NCI-H187 treated with DMSO at 0.1 percent for 48 hours (cell line): ENCODE measurements at places on chromosomes 6 and 20.

- DNase-seq: no peak
Observed at GRCh38 chr6:33907227-33907626, 103.4 kb upstream of the MLN start.

GRCh38 chr6:25169553-25169952 is 109.6 kb upstream of the CARMIL1 start:
- DNase-seq: no peak

DNA sequence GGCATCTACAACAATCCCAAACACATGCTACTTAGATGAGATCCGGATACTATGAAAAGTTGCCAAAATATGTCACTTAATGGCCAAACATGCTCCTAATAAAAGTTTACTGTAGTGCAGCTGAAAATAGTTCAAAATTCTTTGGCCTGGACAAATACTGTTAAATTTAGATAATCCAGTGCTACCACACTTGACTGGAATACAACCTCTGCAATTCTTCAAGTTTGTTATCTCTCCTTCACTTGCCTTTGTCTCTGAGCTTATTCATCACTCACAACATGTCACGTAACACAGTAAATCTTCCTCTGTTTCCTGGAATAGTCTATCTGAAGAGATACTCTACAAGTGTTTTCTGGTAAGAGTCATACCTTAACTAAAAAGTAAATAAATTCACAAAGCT is 10.5 kb upstream of the PLN start:
- DNase-seq: no peak

DNA sequence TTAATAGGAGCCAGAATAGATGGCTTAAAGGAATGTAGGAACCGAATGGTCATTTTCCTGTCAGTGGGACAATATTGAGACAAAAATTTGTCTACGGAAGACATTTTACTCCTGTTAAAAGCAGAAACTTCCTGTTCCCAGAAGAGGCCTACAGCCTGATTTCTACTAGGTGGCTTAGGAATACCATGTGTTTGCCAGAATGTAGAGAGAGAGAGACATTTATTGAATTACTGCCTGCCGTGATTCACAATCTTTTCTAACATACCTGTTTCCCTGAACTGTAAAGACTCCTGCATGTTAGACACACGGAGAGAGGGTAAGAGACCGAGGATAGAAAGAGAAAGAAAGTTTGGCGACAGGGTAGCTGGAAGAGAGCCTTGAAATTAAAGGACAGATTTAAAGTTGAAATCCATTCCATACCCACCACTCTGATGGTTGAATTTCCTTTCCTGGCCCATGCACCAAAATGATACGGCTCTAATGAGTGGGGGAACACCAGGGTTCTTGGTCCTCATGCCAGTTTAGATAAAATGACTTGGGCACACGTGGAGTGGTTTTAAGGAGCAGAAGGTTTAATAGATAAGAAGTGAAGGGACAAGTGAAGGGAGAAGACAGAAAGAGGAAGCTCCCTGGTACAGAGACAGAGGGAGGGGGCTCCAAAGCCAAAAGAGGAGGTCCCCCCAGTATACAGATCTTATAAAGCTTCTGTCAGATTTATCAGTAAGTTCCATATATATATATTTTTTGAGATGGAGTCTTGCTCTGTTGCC is 22.5 kb downstream of the NCOA3 start:
- DNase-seq: no peak

- DNase-seq: no peak
Observed at GRCh38 chr6:168214586-168215104, 104.9 kb downstream of the DACT2 start.

- DNase-seq: no peak
Observed at GRCh38 chr6:89682991-89683390, 44.4 kb upstream of the LYRM2 start.

DNA sequence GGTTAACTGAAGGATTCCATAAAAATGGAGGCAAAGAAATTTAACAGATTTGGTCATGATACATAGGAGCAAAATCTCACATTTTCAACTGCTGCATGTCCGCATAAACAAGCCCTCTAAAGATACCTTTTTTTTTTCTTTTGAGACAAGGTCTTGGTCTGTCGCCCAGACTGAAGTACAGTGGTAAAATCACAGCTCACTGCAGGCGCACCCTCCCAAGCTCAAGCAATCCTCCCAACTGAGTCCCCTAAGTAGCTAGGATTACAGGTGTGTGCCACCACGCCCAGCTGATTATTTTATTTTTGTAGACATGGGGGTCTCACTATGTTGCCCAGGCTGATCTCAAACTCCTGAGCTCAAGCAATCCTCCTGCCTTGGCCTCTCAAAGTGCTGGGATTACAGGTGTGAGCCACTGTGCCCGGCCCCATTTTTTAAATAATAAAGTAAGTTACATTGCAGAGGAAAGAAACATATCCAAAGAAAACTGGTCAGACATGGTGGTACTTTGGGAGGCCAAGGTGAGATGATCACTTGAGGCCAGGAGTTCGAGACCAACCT is 13.7 kb downstream of the MDN1 start:
- DNase-seq: no peak

GRCh38 chr6:17311595-17312311 is 30.6 kb downstream of the RBM24 start:
- no peak for DNase-seq

DNA sequence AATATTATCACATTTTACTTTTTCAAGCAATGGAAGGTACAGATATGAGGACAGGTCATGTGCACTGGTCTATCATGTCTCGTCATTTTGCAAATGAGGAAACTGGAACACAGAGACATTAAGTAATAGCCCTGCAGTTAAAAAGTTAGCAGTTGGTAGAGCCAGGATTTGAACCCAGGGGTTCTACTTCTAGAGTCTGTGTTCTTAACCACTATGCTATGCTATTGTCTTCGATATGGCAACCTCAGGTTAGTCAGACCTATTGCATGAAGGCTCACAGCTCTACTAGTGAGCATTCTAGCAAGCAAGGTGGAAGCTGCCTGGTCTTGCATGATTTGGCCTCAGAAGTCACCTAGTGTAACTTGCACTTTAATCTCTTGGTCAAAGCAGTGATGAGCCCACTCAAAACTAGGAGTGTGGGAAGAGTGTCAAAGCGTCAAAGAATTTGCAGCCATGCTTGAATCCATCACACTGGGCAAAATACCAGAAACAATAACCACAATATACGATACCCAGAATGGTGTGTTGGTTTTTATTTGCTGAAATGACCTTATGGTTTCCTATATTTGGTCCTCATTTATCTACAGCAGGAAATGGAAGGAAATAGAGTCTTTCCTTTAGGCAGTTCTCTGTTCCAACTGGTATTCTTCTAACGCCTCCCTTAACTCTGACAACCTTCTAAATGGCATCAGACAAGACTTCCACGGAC is 20.4 kb upstream of the BMP2 start:
- no peak for DNase-seq

GRCh38 chr6:32174416-32174815 is 1.5 kb downstream of the AGPAT1 start:
- DNase-seq: no peak

GRCh38 chr6:145112711-145113148 is 622.6 kb downstream of the EPM2A start:
- DNase-seq: no peak

DNA sequence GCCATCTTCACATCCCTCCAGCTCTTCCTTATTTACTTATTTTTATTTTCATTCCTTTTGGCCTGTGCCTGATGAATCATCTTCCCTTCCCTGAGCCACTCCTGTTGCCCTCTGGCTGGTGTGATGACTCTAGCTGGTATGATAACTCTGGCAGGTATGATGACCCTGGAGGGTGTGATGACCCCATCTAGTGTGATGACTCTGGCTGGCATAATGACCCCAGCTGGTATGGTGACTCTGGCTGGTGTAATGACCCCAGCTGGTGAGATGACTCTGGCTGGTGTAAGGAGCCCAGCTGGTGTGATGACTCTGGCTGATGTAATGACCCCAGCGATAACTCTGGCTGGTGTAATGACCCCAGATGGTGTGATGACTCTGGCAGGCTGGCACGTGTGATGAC is 426.8 kb downstream of the QKI start:
- no peak for DNase-seq

- DNase-seq: no peak
Observed at GRCh38 chr6:41022294-41022693, 16.7 kb downstream of the UNC5CL start.

GRCh38 chr6:12528581-12529363 is 187.8 kb upstream of the PHACTR1 start:
- DNase-seq: no peak

GRCh38 chr6:47722194-47722593 is 23.8 kb downstream of the ADGRF4 start:
- no peak for DNase-seq

DNA sequence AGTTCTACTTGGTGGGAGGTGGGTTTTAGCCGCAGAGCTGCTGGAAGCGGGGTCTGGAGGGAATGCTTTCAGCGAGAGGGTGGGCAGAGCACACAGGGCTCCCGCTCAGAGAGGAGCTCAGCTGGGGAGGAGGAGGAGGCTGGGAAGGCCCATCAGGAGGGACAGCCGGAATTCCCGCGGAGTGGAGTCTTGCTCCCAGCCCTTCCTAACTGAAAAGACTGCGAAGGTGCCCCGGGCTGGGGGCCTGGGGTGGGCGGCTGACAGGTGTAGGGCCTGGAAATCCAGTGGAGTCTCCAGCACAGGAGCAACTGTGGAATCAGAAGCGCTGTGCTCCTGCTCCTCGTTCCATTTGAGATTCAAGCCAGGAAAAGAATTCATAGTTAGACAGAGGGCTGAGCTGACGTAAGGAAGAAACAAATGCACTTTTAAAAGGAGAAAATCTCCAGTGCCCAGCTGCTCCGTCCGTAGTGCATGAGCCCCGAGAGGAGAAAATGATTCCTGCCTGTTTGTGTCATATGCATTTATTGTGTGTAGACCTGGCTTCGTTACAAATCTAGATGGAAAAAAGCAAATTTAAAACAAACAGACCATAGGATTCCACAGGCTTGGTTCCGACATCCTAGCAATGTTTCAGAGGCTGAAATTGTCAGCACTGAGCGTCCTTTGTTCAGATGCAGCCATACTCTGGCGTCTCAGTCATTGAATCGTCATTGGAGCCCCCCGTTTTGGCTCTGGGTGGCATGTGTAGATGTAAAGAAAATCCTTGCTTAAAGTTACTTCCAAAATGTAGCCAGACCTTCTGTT is 197.7 kb downstream of the SMOC2 start:
- DNase-seq: no peak

DNA sequence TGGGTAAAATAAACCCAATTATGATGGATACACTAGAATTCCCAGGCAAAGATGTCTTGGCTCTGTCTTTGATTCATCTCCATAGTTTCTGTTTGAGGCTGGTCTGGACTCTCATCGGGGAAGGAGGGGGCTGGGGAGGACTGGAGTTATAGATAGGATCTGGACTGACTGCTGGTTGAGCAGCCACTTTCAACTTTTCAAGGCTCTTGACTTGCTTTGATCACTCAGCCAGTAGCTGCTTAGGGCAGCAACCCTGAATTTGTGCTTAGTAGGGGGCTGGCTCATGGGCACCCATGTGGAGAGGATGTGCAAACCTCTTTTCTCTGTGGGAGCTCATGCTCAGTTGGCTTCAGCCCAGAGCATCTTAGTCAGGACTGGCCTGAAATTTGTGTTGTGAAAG is 114.0 kb upstream of the NEDD9 start:
- DNase-seq: no peak

GRCh38 chr6:34273242-34273805 is 24.5 kb upstream of the SMIM29 start:
- DNase-seq: no peak

DNA sequence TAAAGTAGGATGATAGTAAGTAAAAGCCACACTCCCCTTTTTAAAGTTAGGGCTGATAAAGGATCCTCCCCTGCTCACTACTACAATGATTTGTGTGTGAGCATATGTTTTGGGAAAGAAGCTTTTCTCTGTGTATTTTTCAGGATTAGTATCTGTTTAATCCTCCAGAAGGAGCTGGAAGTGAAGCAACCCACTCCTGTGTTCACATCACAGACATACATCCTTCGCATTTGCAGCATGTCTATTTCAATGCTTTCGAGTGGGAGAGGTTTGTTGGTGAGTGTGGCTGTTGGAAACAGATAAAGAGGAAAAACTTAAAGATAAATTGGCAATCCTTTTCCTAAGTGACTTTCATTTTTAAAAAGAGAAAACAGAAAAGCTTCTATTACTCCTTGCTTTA is 31.6 kb upstream of the RGS17 start:
- no peak for DNase-seq

- DNase-seq: no peak
Observed at GRCh38 chr20:63319164-63320040, 26.4 kb downstream of the COL20A1 start.

DNA sequence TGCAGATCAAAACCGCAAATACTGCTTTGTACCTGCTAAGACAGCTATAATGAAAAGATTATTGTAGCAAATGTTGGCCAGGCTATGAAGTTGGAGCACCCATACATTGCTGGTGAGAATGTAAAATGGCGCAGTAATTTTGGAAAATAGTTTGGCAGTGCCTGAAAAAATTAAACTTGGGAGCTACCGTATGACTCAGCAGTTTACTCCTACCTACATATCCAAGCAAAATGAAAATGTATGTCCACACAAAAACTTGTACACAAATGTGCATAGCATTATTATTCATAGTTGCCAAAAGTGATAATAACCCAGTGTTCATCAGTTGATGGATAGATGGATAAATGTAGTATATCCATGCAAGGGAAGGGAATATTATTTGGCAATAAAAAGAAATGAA is 13.3 kb downstream of the DSTN start:
- no peak for DNase-seq

GRCh38 chr6:36339146-36339545 is 2.5 kb upstream of the BNIP5 start:
- DNase-seq: no peak

- DNase-seq: no peak
Observed at GRCh38 chr6:168242940-168243225, 76.7 kb downstream of the DACT2 start.

DNA sequence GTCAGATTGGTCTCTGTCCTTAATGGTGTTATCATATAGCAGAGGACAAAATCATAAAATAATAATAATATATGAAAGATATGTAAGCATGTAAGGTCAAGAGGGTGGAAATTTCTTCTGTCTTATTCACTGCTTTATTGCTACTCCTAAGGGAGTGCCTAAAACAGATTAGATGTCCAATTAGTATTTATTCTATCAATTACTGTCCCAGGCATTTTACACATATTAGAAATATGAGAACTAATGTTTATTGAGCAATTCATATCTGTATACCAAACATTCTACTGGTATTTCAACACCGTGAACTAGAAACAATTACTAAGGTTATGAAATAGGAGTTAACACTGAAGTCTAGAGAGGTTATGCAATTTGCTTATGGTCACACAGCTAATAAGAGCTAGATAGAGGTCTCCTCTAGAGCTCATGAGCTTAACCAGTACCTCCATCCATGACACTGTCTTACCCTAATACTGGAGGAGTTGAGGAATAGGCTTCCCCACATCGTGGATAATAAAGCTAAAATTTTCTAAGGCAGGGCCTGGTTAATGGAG is 302.3 kb downstream of the PLCB1 start:
- no peak for DNase-seq

- DNase-seq: no peak
Observed at GRCh38 chr6:100549406-100550167, 84.9 kb upstream of the SIM1 start.

DNA sequence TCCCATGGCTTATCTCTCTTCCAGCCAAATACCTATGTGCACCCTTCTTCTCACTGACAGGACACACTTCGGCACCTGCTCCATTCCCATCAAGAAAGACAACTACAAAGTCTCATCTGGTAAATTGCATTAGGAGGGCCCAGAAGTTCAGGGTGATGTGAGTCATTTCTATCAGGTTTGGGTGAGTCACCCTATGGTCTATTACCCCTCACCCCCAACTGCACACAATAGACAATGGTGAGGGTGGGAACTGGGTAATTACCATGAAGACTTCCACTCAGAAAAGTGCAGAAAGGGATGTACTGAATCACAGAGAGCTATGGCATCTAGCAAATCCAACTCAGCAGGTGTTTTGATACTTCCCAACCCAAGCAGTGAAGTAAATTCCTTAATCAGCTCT is 54.8 kb downstream of the OPN5 start:
- DNase-seq: no peak
